ENCODE measurements at places on chromosomes 2 and 18. TPM values are rescaled to one million over a fixed set of nuclear protein-coding genes. Genes with fewer than 3 reads are reported as not detected.

DNA sequence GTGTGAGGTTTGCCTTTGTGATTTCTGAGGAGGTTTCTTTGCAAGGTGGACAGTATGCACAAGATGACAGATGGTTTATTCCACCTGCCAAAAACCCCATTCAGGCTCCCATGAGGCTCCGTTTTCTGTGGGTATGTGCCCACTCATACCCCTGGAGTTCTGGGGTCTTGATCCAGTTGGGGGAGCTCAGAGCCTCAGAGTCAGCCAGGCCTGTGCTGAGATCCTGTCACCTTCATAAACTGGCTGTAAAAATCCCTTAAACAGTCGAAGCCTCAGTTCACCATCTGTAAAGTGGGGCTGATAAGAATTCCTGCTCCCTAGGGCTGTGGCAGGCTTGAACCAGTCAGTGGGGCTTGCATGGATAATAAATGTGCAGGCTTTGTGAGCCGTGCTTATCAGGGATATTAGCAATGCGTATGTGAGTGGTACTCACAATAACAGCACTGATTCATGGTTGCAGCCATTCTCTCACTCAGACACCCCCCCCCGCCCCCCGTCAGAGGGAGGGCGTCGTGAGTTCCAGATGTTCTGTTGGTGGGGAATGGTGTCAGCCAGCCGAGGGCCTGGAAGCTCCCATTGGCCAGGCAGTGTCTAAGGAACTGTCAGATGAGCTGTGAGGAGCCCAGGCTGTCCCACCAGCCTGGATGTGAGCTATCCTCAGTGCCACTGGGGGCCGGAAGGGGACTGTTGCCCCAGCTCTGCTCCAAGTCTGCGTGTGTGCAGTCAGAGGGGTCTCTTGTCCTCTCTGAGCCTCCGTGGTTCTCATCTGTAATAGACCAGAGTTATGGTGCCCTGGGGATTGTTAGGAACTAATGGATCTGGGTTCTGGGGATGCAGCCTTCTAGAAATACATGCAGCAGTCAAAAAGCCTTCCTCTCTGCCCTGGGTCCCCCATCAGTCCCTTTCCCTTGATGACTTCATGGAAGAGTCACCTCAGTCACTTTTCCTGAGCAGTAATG, 51.7 kb downstream of the KCNIP3 start:
- ATAC-seq, result no peak

DNA sequence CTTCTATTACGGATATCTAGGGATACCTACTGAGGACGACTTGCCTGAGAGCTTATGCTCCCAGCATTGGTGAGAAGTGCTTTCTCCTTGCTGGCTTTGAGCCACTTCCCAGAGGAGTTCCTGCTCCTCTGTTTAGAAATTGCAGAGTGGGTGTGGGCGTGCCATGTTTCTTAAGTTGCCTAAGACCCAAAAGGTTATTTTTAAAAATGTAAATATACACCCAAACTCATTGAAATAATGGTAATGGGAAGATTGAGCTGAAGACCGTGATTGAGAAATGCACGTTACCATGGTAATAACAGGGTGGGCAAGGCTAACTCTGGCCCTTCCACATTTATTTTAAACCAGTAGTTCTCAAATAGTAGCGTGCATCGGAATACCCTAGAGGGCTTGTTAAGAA, 17.2 kb upstream of the TMEM200C start:
- no peak for ATAC-seq

DNA sequence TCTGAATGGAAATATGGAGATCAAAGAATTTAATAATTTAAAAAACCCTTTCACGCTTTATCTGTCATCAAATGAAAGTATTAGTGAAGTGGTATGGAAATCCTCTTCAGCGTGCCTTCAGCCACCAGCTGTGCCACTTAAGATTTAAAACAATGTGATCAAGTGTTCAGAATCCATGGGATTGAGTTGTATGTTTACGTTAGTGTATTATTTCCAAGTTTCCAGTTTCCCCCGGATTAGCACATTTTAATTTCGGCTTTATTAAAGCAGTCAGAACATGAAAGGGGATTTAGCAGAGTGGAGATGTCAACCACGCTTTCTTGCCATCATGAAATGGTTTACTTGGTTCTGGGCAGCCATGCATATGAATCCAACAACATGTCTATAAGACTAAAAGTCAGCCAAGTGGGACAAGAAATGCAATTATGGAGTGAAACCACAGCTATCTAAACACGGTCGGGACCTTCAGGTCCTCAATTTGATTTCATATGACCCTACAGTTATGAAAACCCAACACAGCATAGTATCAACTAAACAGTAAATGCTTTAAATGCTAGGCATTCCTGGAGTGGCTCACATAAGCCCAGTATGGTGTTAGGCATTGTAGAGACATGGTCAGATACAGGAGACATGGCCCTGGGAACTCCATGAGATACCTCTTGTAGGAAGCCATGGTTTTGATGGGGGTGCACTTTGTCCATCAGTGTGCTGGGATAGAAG, 224.9 kb upstream of the EPAS1 start:
- no peak for ATAC-seq

DNA sequence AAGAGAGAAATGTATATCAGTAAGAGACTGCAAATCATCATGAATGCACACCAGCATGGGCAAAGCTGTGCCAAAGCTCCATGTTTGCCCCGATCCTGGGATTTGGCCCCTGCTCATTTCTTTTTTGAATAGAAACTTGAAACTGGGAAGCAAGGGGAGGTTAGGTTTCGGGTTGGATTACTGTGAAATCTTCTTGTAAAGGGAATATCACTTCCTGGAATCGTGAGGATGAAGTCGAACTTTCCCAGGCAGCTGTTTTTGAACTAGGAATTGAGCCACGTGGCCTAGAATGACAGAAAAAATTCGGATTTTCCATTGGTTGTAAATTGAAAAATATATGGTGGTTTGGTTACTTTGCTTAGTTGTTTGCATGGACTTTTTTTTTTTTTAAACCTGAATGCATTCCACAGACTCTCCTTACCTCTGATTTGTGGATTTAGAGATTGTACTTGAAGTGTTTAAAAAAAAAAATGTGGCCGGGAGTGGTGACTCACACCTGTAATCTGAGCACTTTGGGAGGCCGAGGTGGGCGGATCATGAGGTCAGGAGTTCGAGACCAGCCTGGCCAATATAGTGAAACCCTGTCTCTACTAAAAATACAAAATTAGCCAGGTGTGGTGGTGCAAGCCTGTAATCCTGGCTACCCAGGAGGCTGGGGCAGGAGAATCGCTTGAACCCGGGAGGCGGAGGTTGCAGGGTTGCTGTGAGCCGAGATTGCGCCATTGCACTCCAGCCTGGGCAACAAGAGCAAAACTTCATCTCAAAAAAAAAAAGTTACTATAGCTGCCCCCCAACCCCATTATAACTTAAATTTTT, 32.1 kb downstream of the GRHL1 start:
- no peak for ATAC-seq

DNA sequence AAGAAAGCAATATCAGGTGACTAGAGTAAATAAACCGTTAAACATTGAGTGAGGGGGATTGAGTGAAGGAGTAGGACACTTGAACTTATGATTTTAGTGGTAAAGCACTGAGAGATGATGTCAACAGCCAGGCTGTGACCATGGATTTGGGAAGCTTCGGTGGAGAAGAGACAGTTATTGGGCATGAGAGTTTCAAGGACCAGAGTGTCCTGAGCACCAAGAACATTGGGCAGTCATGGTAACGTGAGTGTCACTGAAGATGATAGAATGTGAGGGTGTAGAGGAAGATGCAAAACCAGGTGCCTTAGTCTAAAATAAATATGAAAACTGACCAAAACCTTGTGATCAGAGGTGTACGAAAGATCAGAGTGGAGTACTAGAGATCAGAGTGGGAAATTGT, 248.1 kb downstream of the ASXL3 start:
- ATAC-seq, result no peak

GRCh38 chr18:6486764-6487426, 72.2 kb upstream of the L3MBTL4 start:
- ATAC-seq, result no peak

GRCh38 chr2:241412144-241412543, 56.1 kb downstream of the FARP2 start:
- ATAC-seq, result no peak

The UNC80 gene
- not detected for total RNA-seq

The POTEI gene
- not detected for total RNA-seq

The RNF138 gene
- total RNA-seq, result 51.2 TPM

The PREB gene
- total RNA-seq, result 67.1 TPM

The SFTPB gene
- not detected for total RNA-seq

The DLX1 gene
- not detected for total RNA-seq

The HAAO gene
- 0.98 TPM for total RNA-seq

The EFHD1 gene
- 0.71 TPM for total RNA-seq
